ENCODE measurements at places on chromosomes 2 and 18.

GRCh38 chr2:139514951-139515350 is 734.8 kb upstream of the NXPH2 start:
- DNase-seq, result no peak

GRCh38 chr2:217096474-217097225 is 236.8 kb upstream of the TNP1 start:
- no peak for DNase-seq

- no peak for DNase-seq
Observed at GRCh38 chr2:226076529-226076928, 677.0 kb downstream of the NYAP2 start.

DNA sequence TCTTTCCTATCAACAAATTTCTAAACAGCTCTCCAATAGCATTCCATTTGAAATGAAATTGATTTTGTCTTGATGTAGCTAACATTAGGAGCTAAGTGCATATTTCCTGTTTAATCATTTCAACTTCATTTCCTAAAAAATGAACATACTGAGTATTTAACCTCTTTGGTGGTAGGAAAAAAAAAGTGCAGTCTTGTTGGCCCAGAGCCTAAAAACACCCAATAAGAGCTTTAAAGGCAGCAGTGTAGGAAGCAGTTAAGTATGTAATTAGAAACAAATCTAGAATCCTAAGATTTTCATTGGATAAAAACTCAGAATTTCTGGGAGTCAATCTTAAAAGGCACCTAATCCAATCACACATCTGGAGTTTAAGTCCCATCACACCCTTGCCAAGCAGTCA is 71.0 kb upstream of the RBMS1 start:
- DNase-seq, result no peak

DNA sequence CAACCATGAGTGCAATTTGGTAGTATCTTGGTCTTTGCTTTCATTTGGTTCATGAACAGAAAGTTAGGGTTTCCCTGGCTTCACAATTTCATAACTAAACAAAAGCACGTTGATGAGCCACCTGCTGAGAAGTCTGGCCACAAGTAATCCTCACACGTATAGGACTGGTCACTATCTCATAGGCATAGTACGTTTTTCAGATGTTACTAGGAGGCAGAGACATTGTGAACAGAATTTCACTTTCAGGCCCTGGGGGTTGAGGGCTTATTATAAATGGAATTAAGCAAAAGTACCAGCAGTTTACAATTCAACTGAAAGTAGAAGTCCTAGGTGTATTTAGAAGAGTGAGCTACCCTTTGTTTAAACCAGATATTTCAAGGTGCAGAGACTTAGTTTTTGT is 277.1 kb downstream of the ALPK2 start:
- DNase-seq, result no peak

GRCh38 chr2:135818937-135819610 is 17.9 kb downstream of the LCT start:
- DNase-seq, result no peak

GRCh38 chr2:231780123-231780908 is 766 bp downstream of the PDE6D start:
- DNase-seq, result no peak

- DNase-seq, result no peak
Observed at GRCh38 chr2:101974663-101975062, 17.1 kb upstream of the IL1R2 start.
